ENCODE measurements at places on chromosomes 4 and X. TPM values are rescaled to one million over a fixed set of nuclear protein-coding genes. Genes with fewer than 3 reads are reported as not detected.

- DNase-seq, result no peak
- H3K27ac ChIP-seq, result no peak overlapping the region
- no peaks in the 10 kb centered on the region for H3K27me3 ChIP-seq
These were observed 56.9 kb downstream of the OTC start for GRCh38 chrX:38409289-38409688.

GRCh38 chr4:69025191-69025998, 70.9 kb upstream of the UGT2B7 start:
- no peaks in the 10 kb centered on the region for H3K4me1 ChIP-seq
- no peak overlapping the region for H3K27ac ChIP-seq
- no peaks in the 10 kb centered on the region for H3K27me3 ChIP-seq
- no peak for DNase-seq
- H3K36me3 ChIP-seq, result no peaks in the 10 kb centered on the region

DNA sequence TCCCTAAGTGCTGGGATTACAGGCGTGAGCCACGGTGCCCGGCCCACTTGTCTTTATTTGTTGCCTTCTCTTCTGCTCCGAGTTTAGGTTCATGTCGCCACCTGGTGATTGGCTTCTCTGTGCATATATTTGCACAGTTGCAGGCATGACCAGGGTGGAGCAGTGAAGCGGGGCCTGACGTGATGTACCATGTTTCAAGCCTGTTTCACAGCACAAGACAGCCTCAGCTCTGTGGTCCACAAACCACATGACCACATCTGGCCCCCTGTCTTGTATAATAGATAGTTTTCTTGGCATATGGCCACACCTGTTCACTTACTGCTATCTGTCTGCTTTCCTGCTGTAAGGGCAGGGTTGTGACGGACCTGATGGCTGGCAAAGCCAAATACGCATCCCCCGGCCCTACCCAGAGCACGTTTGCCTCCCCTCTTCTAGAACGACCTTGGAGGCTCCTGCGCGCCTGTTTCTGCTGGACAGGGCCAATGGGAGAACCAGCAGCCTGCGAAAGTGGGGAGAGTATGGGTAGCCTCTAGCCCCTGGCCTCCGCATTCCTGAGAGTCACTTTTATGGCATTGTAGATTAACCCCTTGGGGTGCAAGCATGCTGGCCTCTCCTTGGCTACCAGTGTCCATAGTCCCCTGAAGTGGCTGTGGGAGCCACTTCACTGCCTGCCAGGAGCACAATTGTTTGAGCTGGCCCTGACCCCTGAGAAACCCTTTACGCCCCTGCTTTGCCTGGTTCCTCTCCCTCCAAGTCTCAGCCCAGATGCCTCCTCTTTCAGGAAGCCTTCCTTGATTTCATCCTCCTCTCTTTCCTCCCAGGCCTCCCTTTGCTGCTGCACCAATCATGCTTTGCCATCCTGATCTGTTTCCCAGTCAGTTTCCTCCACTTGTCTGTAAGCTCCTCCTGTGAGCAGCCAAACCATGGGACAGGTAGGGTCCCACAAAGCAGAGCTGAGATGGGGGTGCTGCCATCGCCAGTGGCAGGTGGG, 6.0 kb upstream of the SH3TC1 start:
- H3K27me3 ChIP-seq, result no peaks in the 10 kb centered on the region
- no peak for DNase-seq
- peaks cover 62% of the 10 kb centered on the region for H3K4me1 ChIP-seq
- H3K36me3 ChIP-seq, result no peaks in the 10 kb centered on the region
- H3K4me3 ChIP-seq, result no peak overlapping the region

- DNase-seq, result no peak
- H3K4me1 ChIP-seq, result peaks cover 19% of the 10 kb centered on the region
- H3K27ac ChIP-seq, result peak within 1 kb of the TSS; percentile 87
- no peaks in the 10 kb centered on the region for H3K27me3 ChIP-seq
- H3K4me3 ChIP-seq, result peak within 1 kb of the TSS; percentile 63
These were observed at the start of gene ELF4 for GRCh38 chrX:130110379-130111219. ELF4 (minus strand) TSS chrX:130110497; CDS start chrX:130081330, 29,167 bp downstream.

GRCh38 chr4:56038487-56039162, 89.9 kb downstream of the CEP135 start:
- no peaks in the 10 kb centered on the region for H3K4me1 ChIP-seq
- DNase-seq, result no peak
- H3K36me3 ChIP-seq, result no peaks in the 10 kb centered on the region
- no peaks in the 10 kb centered on the region for H3K27me3 ChIP-seq
- no peak overlapping the region for H3K27ac ChIP-seq
- no peak overlapping the region for H3K4me3 ChIP-seq

GRCh38 chr4:141713771-141714445, 77.5 kb downstream of the IL15 start:
- no peaks in the 10 kb centered on the region for H3K36me3 ChIP-seq
- no peak for DNase-seq
- H3K4me3 ChIP-seq, result no peak overlapping the region
- no peak overlapping the region for H3K27ac ChIP-seq
- H3K4me1 ChIP-seq, result no peaks in the 10 kb centered on the region

GRCh38 chrX:131746491-131746968, 202.7 kb downstream of the OR13H1 start:
- H3K27me3 ChIP-seq, result no peaks in the 10 kb centered on the region
- H3K36me3 ChIP-seq, result no peaks in the 10 kb centered on the region
- no peaks in the 10 kb centered on the region for H3K4me1 ChIP-seq
- H3K4me3 ChIP-seq, result peak overlapping the region; percentile 53
- peak overlapping the region; percentile 73 for H3K27ac ChIP-seq
- peak; percentile 86 for DNase-seq

GRCh38 chrX:54470054-54470760, 25.8 kb downstream of the FGD1 start:
- no peak for DNase-seq
- H3K27ac ChIP-seq, result no peak overlapping the region
- H3K4me3 ChIP-seq, result no peak overlapping the region
- peaks cover 5% of the 10 kb centered on the region for H3K4me1 ChIP-seq
- no peaks in the 10 kb centered on the region for H3K36me3 ChIP-seq

DNA sequence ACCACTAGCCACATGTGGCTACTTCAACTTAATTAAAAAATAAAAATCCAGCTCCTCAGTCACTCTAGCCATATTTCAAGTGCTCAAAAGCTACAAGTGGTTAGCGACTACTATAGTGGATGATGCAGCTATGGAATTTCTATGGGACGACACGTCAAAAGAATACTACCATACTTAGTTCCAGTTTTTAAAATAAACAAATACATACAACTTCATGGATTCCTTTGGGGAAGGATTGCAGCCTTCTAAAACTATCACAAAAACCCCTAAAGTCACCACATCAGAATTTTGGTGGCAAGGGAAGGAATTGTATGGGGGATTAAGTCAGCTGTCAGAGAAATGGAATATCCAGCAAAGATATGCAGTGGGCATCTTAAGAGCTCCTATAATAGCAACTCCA, 6.5 kb downstream of the ZNF280C start:
- no peak overlapping the region for H3K4me3 ChIP-seq
- H3K27ac ChIP-seq, result no peak overlapping the region
- H3K27me3 ChIP-seq, result no peaks in the 10 kb centered on the region
- no peak for DNase-seq
- H3K36me3 ChIP-seq, result no peaks in the 10 kb centered on the region

DNA sequence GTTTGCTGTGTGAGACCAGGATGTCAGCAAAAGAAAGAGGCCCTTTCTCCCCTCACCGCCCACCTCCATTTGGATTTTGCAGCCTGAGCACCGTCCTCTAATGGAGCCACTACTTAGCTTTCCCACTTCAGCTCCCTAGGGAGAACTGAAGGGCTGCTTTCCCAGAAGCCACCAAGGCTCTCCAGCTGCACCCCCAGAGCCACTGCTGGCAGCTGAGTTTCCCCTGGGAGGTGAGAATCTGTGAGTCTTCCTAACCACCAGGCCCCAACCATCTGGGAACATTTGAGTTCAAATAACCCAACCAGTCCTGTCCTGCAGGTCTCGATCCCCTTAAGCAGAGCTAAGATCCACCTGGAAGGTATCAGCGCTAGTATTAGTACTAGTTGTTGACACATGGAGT, 173.1 kb upstream of the USP9X start:
- no peak overlapping the region for H3K27ac ChIP-seq
- no peaks in the 10 kb centered on the region for H3K27me3 ChIP-seq

DNA sequence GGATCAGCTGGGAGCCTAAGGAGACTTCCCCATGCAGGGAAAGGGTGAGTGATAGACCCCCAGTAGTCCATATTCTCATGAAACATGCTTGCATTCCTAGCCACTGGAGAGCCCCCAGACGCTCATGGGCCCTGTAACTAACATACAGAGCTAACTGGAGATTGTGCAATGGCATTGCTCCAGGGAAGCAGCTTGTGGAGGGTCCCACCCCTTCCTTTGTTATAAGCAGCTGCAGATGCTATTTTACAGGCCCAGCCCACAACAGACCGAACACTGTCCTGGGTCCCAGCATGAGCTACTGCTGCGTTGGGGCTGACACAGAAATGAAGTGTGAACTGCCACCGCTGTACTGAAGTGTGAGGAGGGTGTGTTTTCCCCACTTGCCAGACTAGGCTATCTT, 1465.7 kb upstream of the DIAPH2 start:
- no peak overlapping the region for H3K4me3 ChIP-seq
- no peaks in the 10 kb centered on the region for H3K36me3 ChIP-seq
- H3K4me1 ChIP-seq, result no peaks in the 10 kb centered on the region
- DNase-seq, result no peak

- no peaks in the 10 kb centered on the region for H3K27me3 ChIP-seq
- no peak overlapping the region for H3K4me3 ChIP-seq
- no peaks in the 10 kb centered on the region for H3K36me3 ChIP-seq
- H3K27ac ChIP-seq, result no peak overlapping the region
These were observed 94.6 kb upstream of the WDR44 start for GRCh38 chrX:118251271-118251670.

DNA sequence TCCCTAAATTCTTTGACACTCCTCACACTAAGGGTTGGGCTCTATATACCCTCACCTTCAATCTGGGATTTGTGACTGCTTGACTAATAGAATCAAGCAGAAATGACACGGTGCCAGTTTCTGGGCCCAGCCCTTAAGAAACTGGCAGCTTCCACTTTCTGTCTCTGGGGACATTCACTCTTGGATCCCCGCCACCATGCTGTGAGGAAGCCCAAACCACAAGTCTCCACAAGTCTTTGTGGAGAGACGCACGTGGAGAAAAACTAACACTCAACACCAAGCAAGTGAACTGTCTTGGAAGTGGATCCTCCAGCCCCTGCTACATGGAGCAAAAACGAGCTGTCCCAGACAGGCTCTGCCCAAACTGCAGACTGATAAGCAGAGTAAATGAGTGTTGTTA, 1.1 kb upstream of the EDNRA start:
- no peaks in the 10 kb centered on the region for H3K27me3 ChIP-seq
- no peak for DNase-seq
- peak overlapping the region; percentile 97 for H3K27ac ChIP-seq
- no peaks in the 10 kb centered on the region for H3K36me3 ChIP-seq
- no peaks in the 10 kb centered on the region for H3K4me1 ChIP-seq

GRCh38 chr4:87249332-87250019, 29.1 kb upstream of the KLHL8 start:
- H3K4me3 ChIP-seq, result no peak overlapping the region
- no peak for DNase-seq
- H3K27ac ChIP-seq, result no peak overlapping the region
- H3K36me3 ChIP-seq, result no peaks in the 10 kb centered on the region
- no peaks in the 10 kb centered on the region for H3K4me1 ChIP-seq

DNA sequence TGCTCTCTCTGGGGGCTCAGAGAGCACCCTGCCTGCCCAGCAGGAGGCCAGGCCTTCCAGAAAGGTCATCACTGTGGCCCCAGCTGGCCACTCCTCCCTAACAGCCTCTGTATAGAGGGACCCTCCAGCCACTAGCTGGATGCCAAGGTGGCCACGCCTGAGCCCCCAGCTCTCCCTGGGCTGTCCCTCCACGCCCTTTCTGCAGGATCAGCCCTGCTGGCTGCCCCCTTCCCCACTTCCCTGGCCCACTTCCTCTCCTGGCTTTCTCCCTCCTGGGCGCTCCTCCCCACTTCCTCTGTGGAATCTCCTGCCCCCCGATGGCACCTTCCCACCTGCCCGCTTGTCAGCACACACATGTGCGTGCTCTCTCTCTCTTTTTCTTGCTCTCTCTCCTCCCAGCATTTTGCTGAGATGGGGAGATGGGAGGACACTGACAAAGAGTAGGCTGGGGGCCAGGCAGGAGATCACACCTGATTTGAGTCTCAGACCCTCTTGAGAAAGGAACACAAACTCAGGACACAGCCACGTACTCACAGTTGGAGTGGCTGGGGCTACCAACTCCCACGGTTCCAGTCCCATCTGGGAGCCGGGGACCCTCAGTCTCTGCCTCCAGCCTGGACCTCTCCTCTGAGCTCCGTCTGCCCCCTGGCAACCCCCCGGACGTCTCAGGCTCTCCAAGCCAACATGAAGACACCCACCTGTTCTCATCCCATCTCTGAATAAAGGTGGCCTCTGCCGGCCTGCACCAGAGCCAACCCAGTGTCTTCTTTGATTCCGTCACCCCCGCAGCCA, 62.1 kb upstream of the AFAP1 start:
- no peaks in the 10 kb centered on the region for H3K4me1 ChIP-seq
- H3K4me3 ChIP-seq, result no peak overlapping the region
- H3K36me3 ChIP-seq, result no peaks in the 10 kb centered on the region
- DNase-seq, result no peak
- H3K27me3 ChIP-seq, result no peaks in the 10 kb centered on the region

DNA sequence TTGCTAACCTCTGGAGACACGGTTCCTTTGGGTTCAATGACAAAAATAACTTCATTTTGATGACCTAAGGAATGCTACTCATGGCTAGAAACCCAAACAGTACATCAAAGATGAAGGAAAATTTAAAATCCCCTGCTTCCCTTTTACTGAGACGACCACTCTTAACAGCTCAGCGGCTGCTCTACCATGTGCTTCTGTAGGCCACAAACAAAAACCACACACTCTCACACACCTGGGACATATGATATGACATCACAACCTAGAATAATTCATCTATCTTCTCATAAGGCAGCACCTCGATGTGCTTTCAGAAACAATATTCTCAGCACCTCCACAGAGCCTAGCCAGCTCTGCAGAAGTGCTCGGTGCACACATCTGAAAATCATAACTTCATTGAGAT, 34.7 kb downstream of the ABLIM2 start:
- H3K27me3 ChIP-seq, result no peaks in the 10 kb centered on the region
- H3K4me3 ChIP-seq, result no peak overlapping the region
- peaks cover 15% of the 10 kb centered on the region for H3K4me1 ChIP-seq

- no peaks in the 10 kb centered on the region for H3K4me1 ChIP-seq
- no peak for DNase-seq
- peak overlapping the region; percentile 86 for H3K27ac ChIP-seq
- no peaks in the 10 kb centered on the region for H3K36me3 ChIP-seq
These were observed 3.1 kb upstream of the BCORL1 start for GRCh38 chrX:129979207-129979920.

- peak overlapping the region; percentile 75 for H3K27ac ChIP-seq
- H3K4me3 ChIP-seq, result no peak overlapping the region
- no peaks in the 10 kb centered on the region for H3K27me3 ChIP-seq
- H3K4me1 ChIP-seq, result no peaks in the 10 kb centered on the region
- no peak for DNase-seq
These were observed 94.2 kb upstream of the MYOZ2 start for GRCh38 chr4:119041396-119041795.

GRCh38 chr4:138680989-138681604, 334.5 kb upstream of the NOCT start:
- no peaks in the 10 kb centered on the region for H3K27me3 ChIP-seq
- peaks cover 9% of the 10 kb centered on the region for H3K4me1 ChIP-seq
- H3K36me3 ChIP-seq, result no peaks in the 10 kb centered on the region
- no peak overlapping the region for H3K4me3 ChIP-seq

HELT gene
- total RNA-seq, result not detected

TMPRSS11D gene
- not detected for total RNA-seq

CTAG2 gene
- total RNA-seq, result not detected

NDST4 gene
- total RNA-seq, result not detected

TKTL1 gene
- 1.1 TPM for total RNA-seq

DNASE1L1 gene
- total RNA-seq, result 84.0 TPM

TMSB15C gene
- 0.30 TPM for total RNA-seq

DCAF8L2 gene
- total RNA-seq, result not detected

TBC1D14 gene
- 34.0 TPM for total RNA-seq

TBC1D19 gene
- 10.5 TPM for total RNA-seq

AFM gene
- total RNA-seq, result not detected

Measured in right atrium auricular region (tissue), 2 donors.